Activated T-helper 2 cell treated with anti-CD3 and anti-CD28 coated beads, Interferon-gamma antibody, Interleukin-2, Interleukin-4, amounts not matched to agents 10 μg/mL and 5 μg/mL and 100 μg/mL, durations not matched to agents 14 hours and 24 hours and 36 hours (primary cell): ENCODE measurements at places on chromosomes 1 and 21. TPM values are rescaled to one million over a fixed set of nuclear protein-coding genes. Genes with fewer than 3 reads are reported as not detected.

DNA sequence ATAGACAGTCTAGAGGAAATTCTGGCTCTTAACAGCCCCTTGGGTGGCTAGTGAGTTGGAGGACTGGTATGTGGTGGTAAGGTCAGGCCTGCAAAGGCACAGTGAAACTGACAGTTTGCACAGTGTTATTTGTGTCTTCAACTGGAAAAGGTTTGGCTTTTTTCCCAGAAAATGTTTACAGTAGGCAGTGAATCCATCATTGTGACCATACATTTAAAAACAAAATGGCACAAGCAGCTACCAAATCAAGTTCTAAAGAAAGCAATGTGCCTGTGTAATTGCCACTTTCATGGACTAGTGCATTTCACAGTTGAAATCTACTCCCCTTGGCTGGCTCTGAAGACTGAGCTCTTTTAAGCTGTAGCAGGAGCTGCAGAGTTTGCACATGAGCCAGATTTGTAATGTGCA lies 24.8 kb downstream of the ATPAF1 start:
- H3K36me3 ChIP-seq, result peaks cover 42% of the 10 kb centered on the region
- H3K27me3 ChIP-seq, result no peaks in the 10 kb centered on the region
- H3K4me3 ChIP-seq, result no peak overlapping the region
- DNase-seq, result no peak
- H3K4me1 ChIP-seq, result peaks cover 9% of the 10 kb centered on the region

DNA sequence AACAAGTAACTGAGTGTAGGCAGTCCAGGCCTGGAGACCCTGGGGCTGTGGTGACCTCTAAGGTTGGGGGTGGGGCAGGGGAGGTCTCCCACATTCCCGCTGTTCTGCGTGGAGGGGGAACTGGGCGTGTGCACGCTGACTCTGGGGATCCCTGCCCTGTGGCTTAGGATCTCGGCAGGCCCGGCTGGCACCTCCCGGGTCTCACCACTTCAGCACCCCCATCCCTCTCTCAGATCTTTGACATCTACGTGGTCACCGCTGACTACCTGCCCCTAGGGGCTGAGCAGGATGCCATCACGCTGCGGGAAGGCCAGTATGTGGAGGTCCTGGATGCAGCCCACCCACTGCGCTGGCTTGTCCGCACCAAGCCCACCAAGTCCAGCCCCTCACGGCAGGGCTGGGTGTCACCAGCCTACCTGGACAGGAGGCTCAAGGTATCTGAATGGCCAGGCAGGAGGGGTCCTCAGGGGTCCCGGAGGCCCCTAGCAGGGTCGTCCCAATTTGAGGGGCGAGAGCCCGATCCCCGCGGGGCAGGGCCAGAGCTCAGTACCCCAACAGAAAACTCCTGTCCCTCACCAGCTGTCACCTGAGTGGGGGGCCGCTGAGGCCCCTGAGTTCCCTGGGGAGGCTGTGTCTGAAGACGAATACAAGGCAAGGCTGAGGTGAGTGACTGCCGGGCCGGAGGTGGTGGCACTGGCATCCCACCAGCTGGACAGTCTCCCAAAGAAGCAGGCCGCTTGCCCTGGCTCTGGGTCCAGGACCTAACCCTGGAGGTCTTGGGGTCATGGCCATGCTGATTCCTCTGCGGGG lies 68.7 kb downstream of the TRIM11 start:
- DNase-seq, result no peak
- no peaks in the 10 kb centered on the region for H3K4me1 ChIP-seq
- no peaks in the 10 kb centered on the region for H3K36me3 ChIP-seq
- no peak overlapping the region for H3K27ac ChIP-seq
- H3K27me3 ChIP-seq, result no peaks in the 10 kb centered on the region

GRCh38 chr1:26156285-26157038 lies 2.4 kb upstream of the FAM110D start:
- H3K4me1 ChIP-seq, result peaks cover 2% of the 10 kb centered on the region
- H3K4me3 ChIP-seq, result no peak overlapping the region
- peaks cover 59% of the 10 kb centered on the region for H3K27me3 ChIP-seq
- no peak overlapping the region for H3K27ac ChIP-seq

SDHB gene
- 117 and 124 TPM in 2 replicates for total RNA-seq

DNA sequence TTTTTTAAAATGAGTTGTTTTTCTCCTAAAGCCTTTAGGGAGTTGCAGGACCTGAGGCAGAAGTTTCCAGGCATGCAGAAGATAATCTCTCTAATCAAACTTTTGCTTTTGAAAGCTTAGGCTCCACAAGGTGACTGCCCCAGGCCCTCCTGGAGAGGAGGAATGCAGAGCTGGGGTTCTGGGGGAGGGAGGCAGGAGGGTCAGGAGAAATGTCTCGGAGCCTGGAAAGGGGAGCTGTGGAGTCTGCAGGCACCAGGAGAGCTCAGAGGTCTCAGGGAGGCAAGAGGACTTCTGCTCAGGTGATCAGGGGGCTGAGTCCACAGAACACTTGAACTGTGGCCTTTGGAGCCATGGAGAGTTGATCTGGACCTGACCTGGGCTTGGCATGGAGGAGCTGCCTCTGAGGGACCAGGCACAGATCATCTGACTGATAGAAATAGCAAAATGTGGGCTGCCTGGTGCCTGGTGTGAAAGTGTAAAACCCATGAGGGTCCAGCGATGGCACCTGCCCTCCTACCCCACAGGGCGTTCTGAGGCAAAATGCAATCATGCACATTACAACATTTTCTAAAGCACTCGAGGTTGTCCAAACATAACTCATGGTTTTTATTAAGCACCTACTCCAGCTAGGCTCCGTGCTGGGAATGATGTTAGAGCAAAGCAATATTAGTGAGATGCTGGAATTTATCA lies 10.0 kb upstream of the ABCG1 start:
- H3K4me3 ChIP-seq, result no peak overlapping the region
- DNase-seq, result no peak

DNA sequence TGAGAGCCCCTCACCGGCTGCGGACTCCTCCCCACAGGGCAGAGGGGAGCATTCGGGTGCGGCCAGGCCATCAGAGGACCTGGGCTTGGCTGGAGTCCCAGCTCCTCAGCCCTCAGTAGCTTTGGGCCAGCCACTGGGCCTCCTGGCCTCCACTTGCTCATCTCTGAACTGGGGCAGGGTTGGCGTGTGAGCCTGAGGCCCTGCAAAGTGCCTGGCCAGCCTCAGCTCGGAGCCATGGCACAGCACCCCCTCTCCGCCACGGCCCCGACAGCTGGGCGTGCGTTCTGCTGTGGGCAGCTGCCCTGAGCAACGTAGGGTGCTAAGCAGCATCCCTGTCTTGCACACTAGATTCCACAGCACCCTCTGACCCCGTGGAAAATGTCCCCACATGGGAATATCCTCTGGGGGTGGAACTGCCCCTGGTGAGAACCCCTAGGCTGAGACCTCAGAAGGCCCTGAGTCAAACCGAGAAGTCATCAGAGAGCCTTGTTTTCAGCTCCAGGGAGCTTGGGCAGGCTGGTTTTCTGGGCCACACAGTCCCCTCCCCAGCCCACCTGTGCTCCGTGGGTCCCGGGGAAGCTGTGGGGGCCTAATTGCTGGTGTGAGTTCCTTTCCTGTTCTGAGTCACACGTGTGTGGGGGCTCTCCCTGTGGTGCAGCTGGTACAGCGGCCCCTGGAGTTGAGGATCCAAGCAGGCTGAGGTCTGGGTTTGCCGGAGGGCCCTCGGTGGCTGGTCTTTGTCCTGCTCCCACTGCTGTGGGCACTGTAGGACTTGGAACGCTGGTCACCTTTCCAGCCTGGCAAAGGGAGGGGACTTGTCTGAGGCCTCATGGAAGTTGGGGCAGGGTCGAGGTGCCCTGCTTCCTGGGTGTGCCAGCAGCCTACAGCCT lies 24.5 kb downstream of the TP73 start:
- no peaks in the 10 kb centered on the region for H3K36me3 ChIP-seq
- H3K4me1 ChIP-seq, result peaks cover 8% of the 10 kb centered on the region
- H3K4me3 ChIP-seq, result no peak overlapping the region
- peaks cover 2% of the 10 kb centered on the region for H3K27me3 ChIP-seq

CELA2B gene
- total RNA-seq, result not detected in 2 replicates

CELA3B gene
- total RNA-seq, result not detected in 2 replicates

SLC30A10 gene
- total RNA-seq, result not detected in 2 replicates

GRCh38 chr21:34745557-34746255 lies 76.9 kb downstream of the CLIC6 start:
- H3K27me3 ChIP-seq, result peaks cover 23% of the 10 kb centered on the region
- peak; percentile 46 for DNase-seq
- H3K36me3 ChIP-seq, result no peaks in the 10 kb centered on the region
- no peak overlapping the region for H3K27ac ChIP-seq
- peaks cover 8% of the 10 kb centered on the region for H3K4me1 ChIP-seq
- H3K4me3 ChIP-seq, result peak overlapping the region; percentile 45

GRCh38 chr1:188237573-188238348 lies 1409.0 kb downstream of the PLA2G4A start:
- no peak overlapping the region for H3K27ac ChIP-seq
- H3K4me1 ChIP-seq, result no peaks in the 10 kb centered on the region
- no peak overlapping the region for H3K4me3 ChIP-seq
- DNase-seq, result no peak
- no peaks in the 10 kb centered on the region for H3K27me3 ChIP-seq

DNA sequence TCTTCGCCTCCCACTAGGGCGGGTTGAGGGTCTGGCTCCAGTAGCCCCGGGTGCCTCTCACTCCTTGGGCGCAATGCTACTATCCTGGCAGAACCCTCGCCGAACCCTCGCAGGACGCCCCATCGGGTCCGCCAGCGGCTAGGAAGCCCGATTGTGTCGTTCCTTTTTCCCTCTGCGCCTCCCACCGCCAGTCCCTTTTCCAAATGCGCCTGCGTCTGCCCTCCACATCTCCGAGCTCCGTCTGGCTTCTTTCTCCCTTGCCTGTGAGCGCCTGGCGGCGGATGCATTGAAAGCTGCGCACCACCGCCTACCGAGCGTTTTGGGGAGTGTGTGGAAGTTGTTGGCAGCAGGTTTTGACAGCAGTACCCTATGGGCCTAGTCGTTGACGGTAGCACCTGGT lies 1.0 kb upstream of the DIRAS3 start:
- H3K36me3 ChIP-seq, result no peaks in the 10 kb centered on the region
- H3K4me3 ChIP-seq, result no peak overlapping the region
- H3K27ac ChIP-seq, result no peak overlapping the region
- DNase-seq, result no peak

DNA sequence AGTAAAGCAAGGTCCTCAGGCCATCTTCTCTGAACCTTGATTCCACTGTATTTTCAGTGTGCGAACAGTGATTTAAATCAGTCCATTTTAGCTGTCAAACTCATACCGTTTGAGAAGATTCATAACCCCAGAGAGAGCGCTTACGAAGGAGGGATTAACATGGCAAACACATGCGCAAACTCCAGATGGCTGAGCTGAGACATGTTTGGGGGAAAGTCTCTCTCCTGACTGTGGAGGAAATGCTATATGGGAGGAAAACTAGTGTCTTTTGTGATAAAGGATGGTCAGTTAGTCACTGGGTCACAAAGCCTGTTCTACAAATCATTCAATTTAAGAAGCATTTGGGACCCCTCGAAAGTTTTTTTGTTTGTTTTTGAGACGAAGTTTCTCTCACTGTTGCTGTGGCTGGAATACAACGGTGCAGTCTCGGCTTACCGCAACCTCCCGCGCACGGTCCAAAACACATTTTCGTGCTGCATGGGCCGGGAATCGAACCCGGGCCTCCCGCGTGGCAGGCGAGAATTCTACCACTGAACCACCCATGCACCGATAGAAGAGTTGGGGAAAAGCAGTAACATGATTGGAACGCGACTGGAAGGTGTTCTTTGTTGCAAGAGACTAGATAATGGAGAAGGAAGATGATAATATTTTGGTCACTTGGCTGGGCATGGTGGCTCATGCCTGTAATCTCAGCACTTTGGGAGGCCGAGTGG lies 58.4 kb upstream of the CXADR start:
- H3K36me3 ChIP-seq, result no peaks in the 10 kb centered on the region
- H3K4me1 ChIP-seq, result peaks cover 7% of the 10 kb centered on the region
- DNase-seq, result peak; percentile 36
- peak overlapping the region; percentile 72 for H3K27ac ChIP-seq
- peak overlapping the region; percentile 54 for H3K4me3 ChIP-seq

DNA sequence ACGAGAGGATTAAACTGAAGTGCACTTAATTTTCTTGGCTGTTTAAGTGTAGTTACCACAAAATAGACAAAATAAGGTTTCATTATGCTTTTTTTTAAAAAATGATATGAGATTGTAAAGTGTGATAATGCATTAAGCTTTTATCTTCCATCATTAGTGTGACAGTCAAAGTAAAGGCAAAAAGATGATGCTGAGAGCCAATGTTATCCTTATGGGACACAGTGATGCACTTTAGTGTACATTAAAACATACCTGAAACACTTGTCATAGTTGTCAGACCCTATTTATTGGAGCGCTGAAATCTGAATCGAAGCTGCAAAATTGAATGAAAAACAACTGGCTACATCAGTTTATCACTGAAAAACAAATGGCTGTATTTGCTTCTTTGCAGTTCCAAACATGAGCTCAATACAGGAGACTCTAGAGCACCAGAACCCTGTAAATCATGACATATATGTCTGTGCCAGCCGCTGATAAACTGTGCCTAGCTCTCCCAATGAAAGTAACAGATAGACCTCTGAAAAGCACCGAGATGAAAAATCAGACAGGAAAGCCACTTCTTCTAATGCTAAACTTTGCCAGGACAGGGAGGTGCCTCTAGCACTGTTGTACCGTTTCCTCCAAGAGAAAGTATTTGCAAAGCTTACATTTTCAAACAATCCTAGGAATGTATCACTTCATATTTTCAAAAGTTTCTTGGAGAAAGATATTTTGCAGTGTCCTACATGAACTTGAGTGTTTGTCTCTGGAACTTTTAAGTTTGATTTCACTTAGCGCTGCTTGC lies 120.7 kb upstream of the TMPRSS15 start:
- no peaks in the 10 kb centered on the region for H3K36me3 ChIP-seq
- H3K27me3 ChIP-seq, result no peaks in the 10 kb centered on the region
- no peaks in the 10 kb centered on the region for H3K4me1 ChIP-seq
- no peak for DNase-seq

DNA sequence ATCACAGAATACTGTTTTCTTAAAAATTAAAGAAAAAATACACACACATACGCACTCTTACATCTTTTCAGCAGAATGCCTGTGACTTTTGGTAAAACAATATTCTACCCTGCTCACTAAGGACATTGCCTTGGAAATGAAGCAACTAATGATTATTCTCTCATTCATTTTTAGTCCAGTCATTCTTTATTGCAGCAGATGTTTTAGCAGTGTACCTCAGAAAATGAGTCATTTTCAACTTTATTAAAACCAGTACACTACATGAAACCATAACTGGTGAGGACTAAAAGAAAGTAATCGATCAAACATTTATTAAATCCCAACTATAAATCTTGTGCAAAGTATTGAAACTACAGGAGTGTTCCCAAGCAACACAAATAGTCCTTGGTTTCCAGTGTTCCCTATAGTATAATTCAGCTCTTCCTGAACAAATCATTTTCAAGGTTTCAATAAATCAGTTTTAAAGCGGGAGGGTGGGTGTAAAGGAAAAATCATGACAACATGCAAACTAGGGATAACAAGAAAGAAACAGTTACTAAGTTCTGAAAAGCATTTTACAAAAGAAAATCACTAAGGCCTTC lies 114.2 kb downstream of the ADGRL4 start:
- H3K27ac ChIP-seq, result no peak overlapping the region
- no peaks in the 10 kb centered on the region for H3K4me1 ChIP-seq
- H3K36me3 ChIP-seq, result no peaks in the 10 kb centered on the region
- H3K4me3 ChIP-seq, result no peak overlapping the region
- H3K27me3 ChIP-seq, result no peaks in the 10 kb centered on the region
